Activated T-cell treated with anti-CD3 and anti-CD28 coated beads, Interleukin-2, amount 50 U/mL, for 72 hours (primary cell): ENCODE measurements at places on chromosomes 7 and 10.

GRCh38 chr10:6609625-6610024 is 29.5 kb upstream of the PRKCQ start:
- DNase-seq, result no peak

GRCh38 chr10:34706147-34706546 is 108.9 kb downstream of the PARD3 start:
- no peak for DNase-seq

GRCh38 chr10:20267734-20268133 is 451.5 kb downstream of the PLXDC2 start:
- no peak for DNase-seq

- DNase-seq, result no peak
Observed at GRCh38 chr7:18844735-18845134, 272.7 kb downstream of the TWIST1 start.

DNA sequence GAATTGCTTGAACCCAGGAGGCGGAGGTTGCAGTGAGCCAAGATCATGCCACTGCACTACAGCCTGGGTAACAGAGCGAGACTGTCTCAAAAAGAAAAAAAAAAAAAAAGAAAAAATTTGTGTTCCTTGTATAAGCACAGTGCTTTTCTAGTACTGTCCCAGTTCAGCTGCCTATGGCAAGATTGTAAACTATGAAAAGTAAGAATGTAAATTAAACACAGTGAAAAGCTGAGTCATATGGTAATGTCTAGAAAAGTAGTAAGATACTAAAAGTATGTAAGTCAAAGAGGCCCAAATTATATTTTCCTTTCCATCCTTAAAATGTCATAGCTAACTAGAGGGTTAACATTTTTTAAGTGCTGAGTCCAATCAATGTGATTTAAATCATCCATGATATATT is 42.8 kb downstream of the RBM20 start:
- DNase-seq, result no peak

GRCh38 chr7:22824760-22825159 is 2.1 kb upstream of the TOMM7 start:
- DNase-seq, result no peak

GRCh38 chr10:96205580-96205979 is 65.8 kb downstream of the BLNK start:
- DNase-seq, result no peak

- DNase-seq, result no peak
Observed at GRCh38 chr7:150648353-150649079, 16.3 kb upstream of the GIMAP6 start.

- no peak for DNase-seq
Observed at GRCh38 chr7:108419961-108420908, 36.0 kb downstream of the NRCAM start.

DNA sequence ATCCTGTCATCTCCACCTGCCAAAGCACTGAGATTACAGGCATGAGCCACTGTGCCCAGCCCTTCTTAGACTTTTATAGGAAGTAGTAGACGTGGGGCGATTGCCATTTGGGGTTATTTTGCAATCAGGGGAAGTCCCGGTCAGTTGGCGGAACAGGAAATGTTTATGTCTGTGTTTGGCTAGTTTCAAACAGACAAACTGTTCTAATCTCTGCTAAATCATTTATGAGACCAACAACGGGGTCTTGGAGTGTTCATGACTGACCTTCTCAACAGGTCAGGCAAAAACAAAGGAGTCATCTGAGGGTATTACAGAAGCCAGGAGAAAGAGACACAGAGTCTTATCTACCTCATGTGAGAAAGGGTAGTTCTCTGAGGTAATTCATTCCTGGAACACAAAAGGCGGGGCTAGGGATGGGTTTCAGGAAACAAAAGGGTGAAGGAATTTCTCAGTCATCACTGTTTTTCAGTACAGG is 6.6 kb upstream of the TPK1 start:
- DNase-seq, result peak; percentile 49

DNA sequence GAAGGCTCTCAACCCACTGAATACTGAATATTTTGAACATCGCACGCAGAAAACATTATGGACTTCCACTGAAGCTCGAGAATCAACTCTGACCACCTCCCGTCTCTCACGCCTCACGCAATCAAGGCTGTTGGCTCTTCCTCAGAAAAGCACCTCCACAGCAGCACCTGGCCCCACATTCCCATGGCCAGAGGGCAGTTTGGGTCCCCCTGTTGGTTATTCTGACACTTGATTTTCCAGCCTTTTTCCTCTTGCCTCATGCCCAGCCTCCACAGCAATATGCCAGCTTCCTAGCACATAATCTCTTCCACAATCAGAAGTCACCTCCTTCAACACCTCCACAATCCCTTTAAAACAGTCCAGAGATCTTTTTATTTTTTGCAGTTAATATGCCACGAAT is 55.9 kb downstream of the SVOPL start:
- DNase-seq, result no peak

DNA sequence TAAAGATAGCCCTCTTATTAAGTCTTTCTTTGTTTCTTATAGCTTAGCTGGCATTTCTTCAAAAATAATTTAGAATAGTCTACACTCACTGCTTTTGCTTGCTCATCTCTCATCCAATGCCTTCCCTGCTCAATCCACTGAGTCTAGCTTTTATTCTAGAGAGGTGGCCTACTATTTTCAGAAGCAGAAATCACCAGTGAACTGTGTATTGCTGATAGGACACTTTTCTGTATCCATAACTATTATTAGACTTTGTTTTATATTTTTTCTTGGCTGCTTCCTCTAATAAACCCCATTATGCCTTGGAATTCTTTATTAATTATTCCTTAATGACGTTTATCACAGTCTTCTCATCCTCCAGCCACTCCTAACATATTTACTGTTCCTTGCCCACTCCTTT is 206.8 kb downstream of the SEMA3A start:
- DNase-seq, result no peak

DNA sequence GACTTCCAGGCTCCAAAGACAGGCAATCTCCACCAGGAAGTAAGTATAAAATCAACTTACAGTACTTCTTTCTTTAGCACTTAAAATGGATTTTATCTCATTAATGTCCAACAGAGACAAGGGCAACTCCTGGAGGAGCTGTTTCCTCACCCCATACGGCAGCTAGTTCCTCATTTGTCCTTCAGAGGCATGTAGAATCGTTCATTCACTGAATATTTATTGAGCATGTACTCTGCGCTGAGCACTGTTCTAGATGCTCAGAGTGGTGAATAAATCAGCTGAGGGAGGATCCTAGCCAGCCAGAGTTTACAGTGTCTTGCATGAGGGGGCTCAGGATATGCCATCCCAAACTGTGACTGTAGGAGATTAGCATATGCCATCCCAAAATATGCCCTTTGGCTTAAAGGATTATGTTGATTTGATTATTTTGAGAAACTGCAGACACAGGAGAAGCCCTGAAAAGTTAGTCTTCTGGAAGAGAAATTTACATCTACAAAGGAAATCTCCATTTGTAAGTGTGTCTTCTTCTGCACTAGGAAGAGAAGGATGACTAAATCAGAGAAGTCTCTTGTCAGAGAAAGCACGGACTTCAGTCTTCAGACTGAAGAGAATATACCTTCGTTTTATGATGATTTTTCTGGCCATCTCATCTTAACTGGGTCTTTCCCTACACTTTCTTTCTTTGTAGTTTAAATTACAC is 66.9 kb downstream of the BAMBI start:
- no peak for DNase-seq

GRCh38 chr7:116547347-116547746 is 22.5 kb downstream of the CAV1 start:
- no peak for DNase-seq

DNA sequence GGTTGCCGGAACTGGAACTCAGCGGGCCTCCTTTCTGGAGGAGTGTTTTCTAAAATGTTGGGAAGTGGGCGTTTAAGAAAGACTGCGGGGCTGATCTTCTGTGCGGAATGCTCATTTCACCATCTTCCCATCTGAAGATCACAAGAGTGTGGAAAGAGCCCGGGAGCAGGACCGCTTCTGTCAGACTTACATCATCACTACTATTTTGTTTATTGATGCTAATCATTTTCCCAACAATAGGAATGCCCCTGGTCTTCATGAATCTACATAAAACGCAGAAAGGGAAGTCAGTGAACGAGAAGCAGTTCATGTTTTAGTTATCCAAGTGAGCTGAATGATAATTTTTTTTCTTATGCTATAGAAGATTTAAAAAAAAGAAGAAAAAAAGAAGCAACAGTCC is 447.8 kb upstream of the MKI67 start:
- no peak for DNase-seq

DNA sequence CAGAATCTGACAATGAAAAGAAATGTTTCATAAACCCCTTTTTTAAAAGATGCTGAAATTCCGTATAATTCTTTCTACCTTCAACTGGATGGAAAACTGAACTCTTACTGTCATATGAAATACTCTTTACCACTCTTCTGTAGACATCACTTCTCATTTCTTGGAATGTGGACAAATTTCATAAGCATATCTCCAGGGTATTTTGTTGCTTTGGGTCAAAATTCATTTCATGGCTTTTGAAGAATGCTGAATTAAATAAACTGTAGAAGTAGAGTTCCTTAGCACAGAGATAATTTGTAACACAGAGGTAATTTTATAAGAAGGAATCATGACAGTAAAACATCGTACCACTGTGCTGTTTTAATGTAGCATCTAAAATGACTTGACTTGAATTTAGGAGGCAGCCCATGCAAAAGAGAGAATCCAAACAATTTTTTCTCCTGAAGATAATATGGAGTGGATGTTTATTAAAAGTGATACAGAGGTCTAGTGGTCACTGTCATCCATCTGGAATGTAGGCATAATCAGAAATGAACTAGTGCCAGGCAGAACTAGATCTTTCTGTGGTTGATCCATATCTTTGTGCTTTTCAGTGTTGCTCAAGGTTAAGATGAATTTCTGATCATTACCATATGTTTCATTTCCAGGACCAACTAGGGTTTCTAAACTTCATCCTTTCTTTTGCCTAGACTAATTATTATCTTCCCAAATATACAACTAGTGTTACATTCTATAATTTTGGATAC is 492.0 kb downstream of the KIF20B start:
- no peak for DNase-seq

DNA sequence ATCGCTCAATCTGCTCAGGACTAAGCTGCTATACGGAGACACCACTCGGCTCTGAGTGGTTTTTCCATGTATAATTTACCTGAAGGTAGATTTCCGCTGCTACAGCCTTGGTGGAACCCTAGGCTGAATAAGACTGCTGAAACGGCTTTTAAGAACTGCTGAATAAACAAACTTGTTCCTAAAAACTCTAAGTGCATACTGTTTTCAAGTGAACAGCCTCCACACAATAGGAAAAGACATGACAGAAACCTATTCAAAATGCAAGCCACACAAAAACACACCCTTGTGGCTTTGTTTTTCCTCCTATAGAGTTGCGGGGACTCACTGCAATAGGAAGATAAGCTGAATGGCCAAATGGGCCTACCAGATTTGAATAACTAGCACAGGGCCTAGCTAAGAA is 117.2 kb downstream of the UBE2H start:
- no peak for DNase-seq

GRCh38 chr7:94170836-94171235 is 166.7 kb upstream of the BET1 start:
- DNase-seq, result no peak

DNA sequence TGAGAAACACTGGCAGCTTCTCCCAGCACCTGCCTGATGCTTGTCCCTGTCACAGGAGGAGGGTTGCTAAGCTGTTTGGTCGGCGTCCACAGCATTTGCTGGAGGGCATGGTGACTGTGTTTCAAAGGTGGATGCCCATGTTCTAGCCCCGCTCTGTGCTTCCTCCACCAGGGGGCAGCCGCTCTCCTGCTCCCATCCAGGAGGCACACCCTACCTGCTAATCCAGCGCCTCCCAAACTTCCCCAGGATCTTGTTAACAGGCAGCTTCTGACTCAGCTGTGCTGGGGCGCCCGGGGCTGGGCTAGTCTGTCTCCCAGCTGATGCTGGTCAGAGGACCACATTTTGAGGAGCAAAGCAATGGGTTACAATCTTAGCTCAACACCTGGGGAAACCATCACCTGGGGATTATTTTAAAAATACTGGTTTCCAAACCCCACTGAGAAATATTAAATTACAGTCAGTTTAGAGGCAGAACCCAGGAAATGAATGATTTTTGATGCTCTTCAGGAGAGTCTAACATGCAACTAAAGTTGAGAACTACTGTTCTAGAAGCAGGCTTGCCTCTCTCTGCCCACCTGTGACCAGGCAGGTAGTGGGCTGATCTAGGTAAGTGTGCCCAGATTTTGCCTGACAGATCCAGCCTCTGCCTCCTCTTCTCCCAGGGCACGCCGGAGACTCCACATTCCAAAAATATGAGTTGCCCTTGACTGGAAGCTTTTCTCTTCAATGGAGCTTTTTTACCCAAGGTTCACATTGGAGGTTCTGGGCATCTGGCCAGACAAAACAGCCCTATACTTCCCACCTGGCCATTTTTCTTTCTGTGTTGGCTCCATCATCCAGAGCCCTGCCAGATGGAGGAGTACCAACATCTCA is 92.7 kb upstream of the GPR26 start:
- DNase-seq, result peak; percentile 49

GRCh38 chr10:127092916-127093315 is 103.5 kb downstream of the INSYN2A start:
- no peak for DNase-seq
